ENCODE measurements at places on chromosomes 3 and 15.

GRCh38 chr15:74835312-74835823, 7.6 kb downstream of the ULK3 start:
- DNase-seq: no peak

DNA sequence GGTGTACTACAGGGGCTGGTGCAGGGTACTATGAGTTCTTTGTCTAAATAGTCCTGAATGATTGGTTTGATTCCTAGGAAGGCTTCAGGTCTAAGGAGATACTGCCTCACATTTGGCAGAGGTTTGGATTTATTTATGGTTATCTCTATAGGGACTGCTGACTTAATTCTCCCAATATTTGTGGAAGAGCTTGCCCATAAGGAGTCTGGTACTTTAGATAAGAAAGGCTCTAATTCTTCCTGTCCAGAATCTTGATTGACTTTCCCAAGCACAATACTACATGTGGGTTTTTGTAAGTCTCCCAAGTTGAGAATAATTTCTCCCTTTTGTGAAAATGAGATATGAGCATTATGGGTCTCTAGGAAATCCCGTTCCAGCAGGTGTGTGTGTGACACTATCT, 36.7 kb upstream of the AP4E1 start:
- DNase-seq: no peak

- peak; percentile 73 for DNase-seq
Observed at GRCh38 chr3:126937973-126938372, 44.9 kb upstream of the PLXNA1 start.

- DNase-seq: no peak
Observed at GRCh38 chr3:10597733-10598132, 92.3 kb upstream of the ATP2B2 start.

DNA sequence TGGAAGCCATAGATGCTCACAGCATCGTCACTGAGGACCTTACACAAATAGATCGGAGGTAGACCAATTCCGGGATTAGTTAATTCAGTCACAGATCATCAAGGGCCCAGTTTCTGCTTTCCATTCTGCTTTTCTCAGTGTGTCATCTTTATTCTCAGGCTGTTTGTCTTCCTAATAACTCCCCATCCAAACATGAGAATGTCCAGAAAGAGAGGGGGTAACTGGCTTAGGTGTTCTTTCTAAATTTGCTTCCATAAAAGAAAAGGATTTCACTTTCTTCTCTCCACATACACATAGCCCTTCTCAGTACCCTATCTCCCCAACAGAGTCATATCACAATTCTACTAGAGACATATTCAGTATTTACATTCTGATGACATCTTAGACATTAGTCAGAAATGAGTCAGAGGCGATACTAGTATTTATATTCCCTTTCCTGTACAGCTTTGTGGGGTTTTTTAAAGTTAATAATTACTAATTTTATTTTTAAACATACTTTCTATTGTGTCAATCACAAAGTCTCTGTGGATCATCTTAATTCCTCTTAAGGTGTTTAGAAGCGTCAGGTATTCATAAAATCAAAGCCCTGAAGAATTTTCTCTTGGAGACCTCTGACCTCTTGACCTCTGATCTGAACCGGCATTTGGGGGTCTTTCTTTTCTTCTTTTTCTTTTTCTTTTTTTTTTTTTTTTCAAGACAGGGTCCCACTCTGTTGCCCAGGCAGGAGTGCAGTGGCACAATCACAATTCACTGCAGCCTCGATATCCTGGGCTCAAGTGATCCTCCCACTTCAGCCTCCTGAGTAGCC, 24.3 kb upstream of the IL12A start:
- no peak for DNase-seq

GRCh38 chr3:72798552-72799195, 49.6 kb downstream of the SHQ1 start:
- no peak for DNase-seq

DNA sequence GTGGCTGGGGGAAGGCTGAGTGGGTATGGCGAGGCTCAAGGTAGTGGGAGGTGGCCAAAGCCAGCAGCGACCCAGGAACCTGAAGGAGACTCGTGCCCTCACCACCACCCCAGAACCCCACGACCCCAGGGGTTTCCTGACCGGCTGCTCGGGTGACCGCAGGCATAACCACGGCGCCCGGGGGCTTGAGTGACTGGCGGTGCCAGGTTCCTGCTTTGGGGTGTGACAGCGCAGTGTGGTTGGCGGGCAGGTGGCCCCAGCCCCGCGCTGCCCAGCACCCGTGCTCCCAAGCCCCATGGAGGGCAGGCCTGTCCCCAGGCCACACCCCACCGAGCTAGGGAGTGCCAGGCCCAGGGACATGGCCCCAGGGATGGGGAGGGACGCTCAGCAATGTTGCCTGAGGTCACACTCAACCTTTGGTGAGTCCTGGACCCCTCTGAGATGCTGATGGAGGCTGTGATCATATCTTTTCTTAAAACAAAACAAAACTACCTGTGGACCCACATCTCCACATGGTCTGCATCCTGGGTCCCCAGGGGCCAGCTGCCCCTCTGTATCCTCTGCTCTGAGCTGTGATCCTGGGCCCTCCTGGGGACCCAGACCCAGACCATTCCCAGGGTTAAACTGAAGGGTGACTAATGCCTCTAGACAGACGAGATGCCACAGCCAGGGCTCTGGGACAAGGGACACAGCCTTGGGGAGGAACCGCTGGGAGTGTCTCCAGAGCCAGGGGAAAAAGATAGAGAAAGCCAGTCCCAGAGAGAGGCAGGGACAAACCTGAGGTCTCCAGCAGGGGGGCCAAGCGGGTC, 13.0 kb downstream of the DNAJB8 start:
- DNase-seq: no peak

Data from NCI-H1105 (cell line).